H7 (cell line): ENCODE measurements at places on chromosomes 2 and 18.
A peak's percentile ranks its signal among the peaks of the same experiment; 100 is the strongest.

- peak; percentile 89 for DNase-seq
These were observed 6.2 kb downstream of the ESPNL start for GRCh38 chr2:238106339-238106697.

GRCh38 chr18:31648966-31649429 lies 35.4 kb downstream of the B4GALT6 start:
- no peak for DNase-seq

- no peak for DNase-seq
These were observed 44.1 kb downstream of the CD28 start for GRCh38 chr2:203750346-203751068.

- no peak for DNase-seq
These were observed 174.7 kb downstream of the MTX2 start for GRCh38 chr2:176443946-176444345.

DNA sequence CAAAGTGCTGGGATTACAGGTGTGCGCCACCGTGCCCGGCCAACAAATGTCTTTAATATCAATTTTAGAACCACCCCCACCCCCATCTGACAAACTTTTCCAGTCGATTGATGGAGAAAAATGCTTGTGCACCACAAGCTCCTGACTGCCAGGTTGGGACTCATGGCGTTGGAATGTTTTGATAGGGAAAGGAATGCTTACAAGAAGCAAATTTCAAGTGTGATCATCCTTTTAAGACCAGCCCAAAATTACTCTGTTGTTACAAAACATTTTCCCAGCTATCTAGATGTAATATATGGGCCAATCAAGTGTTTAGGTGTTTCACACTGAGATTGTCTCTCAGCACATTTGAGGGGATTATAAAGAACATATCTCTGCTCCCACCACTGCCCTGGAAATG lies 45.2 kb downstream of the UBXN4 start:
- no peak for DNase-seq

DNA sequence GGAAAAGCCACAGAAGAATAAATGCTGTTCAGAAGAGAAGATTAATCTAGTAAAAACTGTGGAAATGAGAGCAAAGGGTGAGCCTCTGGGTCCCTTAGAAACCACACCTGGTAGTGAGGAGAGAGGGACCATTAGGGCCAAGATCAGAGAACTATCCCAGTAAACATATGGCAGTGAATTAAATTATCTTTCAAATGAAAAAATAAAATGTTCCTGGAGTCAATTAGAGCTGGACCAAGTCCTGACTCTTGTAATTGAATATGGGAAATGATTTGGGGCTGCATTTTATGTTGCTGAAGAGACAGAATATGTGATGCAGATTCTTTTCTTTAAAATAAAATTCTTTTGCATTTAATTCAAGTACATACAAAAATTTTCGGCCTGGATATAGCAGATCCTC lies 62.2 kb upstream of the PAX3 start:
- no peak for DNase-seq

GRCh38 chr2:239805414-239805813 lies 219.7 kb downstream of the NDUFA10 start:
- no peak for DNase-seq

GRCh38 chr18:46736135-46736534 lies 20.7 kb downstream of the ST8SIA5 start:
- DNase-seq = no peak

DNA sequence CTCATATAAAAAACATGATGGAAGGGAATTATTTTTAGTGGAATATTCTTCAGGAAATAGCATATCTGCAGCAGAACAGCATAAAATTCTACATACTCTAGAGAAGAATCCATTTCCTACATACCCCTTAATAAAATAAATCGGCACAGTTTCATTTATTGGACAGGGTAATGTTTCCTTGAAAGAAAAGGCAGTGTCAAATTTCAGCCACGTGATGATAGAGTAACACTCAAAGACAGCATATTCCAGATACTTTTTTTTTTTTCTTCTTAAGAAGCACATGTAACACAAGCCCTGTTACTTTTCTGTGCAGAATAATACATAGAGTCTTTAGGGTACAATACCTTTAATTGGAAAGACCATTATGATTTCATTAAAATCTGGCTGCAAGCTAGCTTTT lies 204.4 kb downstream of the SRBD1 start:
- DNase-seq = no peak

DNA sequence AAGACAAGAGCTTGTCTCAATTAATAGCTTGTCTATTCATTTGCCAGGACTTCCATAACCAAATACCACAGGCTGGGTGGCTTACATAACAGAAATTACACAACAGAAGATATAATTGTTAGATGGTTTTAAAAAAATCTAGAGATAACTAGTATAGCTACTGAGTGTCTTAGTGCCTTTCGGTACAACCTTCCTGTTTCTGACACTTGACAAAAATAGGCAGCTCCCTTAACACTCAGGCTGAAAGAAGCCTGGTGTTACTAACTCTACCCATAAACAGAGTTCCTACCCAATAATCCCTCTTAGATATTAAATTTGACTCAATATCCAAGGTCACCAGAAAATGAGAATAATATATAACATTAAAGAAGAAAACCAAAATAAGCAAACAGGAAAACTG lies 129.7 kb downstream of the BARD1 start:
- DNase-seq = no peak

- no peak for DNase-seq
These were observed 32.2 kb downstream of the ZAP70 start for GRCh38 chr2:97745474-97746174.

DNA sequence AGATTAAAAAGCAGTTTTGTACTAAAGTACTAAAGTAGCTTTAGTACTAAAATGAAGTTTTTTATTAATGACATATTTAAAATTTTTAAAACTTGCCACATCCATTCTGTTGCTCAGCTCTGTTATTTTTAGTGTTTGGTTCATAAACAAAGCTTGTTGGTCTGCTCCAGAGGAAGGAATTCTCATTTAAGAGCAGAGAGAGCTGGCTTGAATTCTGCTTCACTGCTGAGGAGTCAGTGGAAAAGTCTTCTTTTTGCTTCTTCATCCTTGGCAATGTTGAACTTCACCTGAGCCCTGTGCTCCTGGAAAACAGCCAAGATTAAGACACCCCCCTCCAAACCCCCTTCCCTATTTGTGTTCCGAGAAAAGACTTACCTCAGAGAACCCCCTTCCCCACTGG lies 40.6 kb downstream of the TMEM87B start:
- DNase-seq = no peak

GRCh38 chr2:18922276-18922675 lies 332.9 kb upstream of the NT5C1B start:
- DNase-seq = no peak

GRCh38 chr2:39181297-39181696 lies 60.4 kb upstream of the SOS1 start:
- no peak for DNase-seq

DNA sequence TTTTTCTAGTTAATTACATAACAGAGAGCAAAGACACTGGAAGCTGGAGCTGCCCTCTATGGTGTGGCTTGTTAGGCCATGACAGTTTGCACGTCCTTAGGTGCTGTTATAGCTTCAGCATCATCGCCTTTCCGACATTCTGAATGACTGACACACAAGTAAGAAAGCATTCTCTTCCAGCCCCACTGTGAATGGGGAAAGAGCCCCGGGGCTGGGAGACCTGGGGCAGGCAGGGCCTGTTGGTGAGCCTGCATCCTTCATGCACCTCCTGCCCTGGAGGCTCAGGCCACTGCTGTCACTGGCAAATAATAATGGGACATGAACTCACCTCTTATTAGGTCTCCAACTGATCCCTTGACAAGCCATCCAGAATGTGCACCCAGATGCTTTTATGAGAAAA lies 71.8 kb downstream of the VAPA start:
- DNase-seq = no peak

DNA sequence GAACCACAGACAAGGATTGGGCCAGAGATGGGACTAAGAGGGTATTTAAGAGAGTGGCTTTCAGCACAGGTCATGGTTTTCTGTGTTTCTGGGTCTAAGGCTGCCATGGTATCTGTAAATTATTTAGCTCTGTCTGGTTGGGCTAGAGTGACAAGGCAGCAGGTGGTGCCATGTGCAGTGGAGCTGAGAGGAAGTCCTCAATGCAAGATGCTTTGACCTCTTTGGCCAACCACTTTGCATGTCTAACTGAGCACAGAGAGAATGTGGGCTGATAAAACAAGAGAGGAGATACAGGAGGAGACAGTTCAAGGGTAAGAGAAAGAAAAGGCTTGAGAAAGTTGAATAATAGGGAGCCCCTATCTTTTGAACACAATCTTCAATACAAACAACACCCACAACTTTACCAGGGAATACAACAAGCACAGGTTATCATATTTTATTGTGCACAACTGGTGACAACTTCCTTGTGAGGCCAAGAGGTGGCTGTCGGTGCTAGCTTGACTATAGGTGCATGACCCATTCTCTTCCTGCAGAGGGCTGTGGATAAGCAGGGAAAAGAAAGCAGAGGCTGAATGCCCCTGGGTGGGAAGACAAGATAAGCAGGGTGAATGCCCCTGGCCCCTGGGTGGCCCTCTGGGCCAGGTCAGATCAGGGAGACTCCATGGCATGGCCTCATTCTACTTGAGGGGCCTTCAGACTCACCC lies 12.3 kb downstream of the FLACC1 start:
- peak; percentile 56 for DNase-seq

DNA sequence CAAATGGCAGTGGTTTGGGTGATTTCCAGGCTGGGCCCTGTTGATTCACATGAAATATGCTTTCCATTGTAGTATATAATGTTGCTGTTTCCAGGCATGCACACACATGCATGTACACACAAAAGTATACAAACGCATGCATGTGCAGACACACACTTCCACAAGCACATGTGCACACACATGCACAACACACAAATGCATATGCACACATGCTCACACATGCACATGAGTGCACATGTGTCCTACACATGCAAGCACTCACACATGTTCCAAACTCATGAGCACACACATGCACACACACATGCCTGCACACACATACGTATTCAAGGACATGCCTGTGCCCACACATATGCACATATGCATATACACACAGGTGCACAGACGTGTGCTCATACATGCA lies 30.6 kb downstream of the SNTG2 start:
- no peak for DNase-seq

DNA sequence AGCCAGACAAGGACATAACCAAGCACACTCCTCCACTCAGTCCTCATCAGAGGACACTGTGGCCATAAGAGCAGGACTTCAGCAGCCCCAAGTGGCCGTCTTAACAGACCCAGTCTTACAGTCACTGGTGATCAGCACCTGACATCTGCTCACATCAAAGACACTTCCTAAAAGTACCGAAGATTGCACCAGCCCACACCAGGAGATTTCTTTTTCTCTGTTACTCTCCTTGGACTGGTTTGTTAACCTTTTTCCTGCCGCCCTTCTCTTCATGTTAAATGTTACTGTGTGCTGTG lies 44.1 kb downstream of the MRPS5 start:
- no peak for DNase-seq

DNA sequence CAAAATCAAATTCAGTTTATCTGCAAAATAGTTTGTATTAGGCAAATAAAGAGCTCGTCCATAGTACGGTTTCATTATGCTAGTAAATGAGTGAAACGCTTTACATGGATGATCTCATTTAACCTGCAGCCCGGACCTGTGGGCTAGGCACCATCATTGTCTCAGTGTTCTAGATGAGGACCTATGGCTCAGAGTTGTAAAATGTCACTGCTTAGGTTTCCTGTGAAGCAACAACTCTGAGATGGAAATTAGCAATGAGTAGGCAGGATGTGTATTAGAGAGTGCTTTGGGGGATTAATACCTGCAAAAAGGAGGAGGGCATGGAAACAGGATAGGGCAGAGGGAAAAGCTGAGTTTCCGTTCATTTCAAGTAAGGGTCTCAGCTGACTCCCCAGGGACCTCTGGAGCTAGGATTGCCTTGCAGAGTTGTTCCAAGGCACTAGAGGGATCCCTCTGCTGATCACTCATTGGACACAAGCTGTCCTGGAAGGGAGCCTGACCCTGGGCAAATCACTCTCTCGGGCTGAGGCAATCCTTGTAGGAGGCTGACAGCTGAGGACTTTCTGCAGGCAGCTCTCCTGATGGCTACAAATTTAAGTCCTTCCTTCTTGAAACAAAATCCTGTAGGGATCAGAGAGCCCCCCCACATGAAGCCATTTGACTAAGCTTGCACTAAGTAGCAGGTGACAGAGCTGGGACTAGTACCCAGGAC lies 58.8 kb upstream of the SIX2 start:
- DNase-seq = peak; percentile 63

DNA sequence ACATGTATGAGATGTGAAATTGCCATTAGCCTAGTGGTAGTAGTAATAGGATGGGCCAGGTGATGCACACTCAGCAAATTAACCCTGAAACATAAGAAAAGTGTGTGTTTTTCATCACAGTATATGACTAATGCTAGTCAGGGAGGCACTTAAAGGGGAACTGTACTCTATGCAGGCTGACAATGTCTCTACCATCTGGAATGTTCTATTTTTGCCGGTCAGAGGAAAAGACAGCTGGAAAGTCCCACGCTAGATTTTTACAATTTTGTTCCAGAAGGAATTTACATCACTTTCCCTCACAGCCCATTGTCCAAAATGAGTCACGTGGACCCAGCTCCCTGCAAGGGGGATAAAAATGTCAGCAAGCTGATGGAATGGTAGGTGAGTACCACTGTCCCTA lies 746.3 kb upstream of the CHAC2 start:
- DNase-seq = no peak

DNA sequence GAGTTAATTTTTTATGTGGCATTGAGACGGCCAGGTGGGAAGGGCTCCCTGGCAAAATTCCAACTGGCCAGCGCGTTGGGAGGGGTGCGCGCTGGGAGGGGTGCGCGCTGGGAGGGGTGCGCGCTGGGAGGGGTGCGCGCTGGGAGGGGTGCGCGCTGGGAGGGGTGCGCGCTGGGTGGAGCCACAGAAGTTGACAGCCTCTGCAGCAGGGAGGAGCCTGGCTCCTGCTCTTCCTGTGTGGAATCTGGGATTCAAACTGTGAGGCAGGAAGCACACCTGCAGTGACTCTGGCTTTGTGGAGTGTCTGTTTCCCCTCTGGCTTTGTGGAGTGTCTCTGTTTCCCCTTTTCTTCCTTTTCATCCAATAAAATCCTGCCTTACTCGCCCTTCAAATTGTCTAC lies 147.9 kb upstream of the CBLN2 start:
- peak; percentile 68 for DNase-seq

GRCh38 chr2:174704642-174705041 lies 59.6 kb downstream of the CHRNA1 start:
- DNase-seq = no peak

- no peak for DNase-seq
These were observed 157.8 kb downstream of the BCL2 start for GRCh38 chr18:63161761-63162195.

- no peak for DNase-seq
These were observed 197.5 kb downstream of the PHLPP1 start for GRCh38 chr18:62912885-62913284.

- DNase-seq = no peak
These were observed 29.4 kb upstream of the EIF2AK3 start for GRCh38 chr2:88656690-88657089.

- no peak for DNase-seq
These were observed 67.7 kb downstream of the ARHGAP28 start for GRCh38 chr18:6797171-6797570.

GRCh38 chr2:112658839-112659667 lies 13.3 kb downstream of the SLC20A1 start:
- no peak for DNase-seq

GRCh38 chr2:47520825-47521665 lies 118.1 kb downstream of the MSH2 start:
- peak; percentile 50 for DNase-seq
